ENCODE measurements at places on chromosomes 5 and 9.

GRCh38 chr9:27204578-27204977, 92.4 kb downstream of the EQTN start:
- no peak for DNase-seq

DNA sequence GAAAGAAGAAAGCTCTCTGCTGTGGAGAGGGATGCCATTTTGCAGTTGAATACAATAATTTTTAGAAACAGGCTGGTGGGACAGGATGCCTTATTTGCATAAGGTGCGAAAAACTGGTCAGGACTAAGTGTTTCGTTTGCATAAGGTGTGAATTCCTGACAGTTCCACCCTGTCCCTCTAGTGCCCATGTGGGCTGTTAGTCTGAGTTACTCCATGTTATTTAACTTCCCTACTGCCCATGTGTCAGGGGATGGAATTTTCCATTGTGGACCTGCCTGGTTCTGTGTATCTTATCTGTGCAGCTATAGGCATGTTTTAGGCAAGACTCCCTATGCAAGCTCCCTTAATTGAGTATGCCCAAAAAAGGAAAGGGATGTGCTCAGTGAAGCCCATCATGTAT, 35.3 kb upstream of the NFIL3 start:
- DNase-seq, result no peak

- no peak for DNase-seq
Observed at GRCh38 chr5:12936221-12936620, 1008.3 kb downstream of the DNAH5 start.

DNA sequence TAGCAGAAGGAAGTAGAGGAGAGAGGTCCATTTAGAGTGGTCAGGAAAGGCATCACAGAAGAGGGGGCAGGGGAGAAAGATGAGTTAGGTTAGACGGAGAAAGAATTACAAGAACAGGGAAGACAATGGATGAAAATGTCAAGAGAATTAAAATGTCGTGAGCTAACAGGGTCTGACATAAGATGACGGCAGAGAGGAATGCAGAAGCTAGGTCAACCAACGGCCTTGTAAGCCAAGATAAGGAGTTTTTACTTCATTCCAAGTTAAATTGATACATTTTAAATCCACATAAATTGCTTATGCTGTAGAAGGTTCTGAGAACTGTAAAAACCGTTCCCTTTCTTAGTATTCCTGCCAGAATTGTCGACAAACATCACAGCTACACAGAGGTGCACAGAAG, 896.9 kb upstream of the DMAC1 start:
- no peak for DNase-seq

DNA sequence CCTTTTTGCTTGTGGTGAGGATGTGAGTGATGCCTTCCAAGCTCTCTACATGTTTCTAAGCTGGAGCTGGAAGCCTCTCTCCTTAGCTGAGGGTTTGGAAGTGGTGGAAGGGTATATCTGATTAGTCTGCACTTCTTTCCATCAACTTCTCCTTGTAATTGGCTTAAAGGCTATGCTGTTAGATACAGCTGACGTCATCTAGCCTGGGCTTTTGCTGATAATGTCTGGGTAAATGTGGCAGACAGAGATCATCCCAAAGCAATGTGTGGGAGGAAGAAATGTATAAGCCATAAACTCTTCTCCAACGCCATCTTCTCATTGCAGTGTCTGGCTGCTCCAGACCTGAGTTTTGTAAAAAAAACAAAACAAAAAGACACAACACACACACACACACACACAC, 29.3 kb downstream of the ZNF354C start:
- no peak for DNase-seq

DNA sequence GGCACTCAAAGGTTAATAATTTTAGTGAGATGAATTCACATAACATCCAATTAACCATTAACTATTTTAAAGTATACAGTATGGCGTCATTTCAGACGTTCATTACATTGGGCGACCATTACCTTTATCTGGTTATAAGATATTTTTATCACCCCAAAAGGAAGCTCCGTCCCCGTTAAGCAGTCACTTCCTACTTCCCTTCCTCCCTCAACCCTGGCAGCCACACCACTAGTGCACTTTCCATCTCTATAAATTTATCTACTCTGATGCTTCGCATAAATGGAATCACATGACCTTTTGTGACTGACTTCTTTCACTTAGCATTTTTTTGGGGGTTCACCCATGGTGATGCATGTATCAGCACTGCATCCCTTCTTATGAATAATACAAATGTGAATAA, 168.3 kb upstream of the PUM3 start:
- no peak for DNase-seq

All from activated CD8-positive, alpha-beta memory T cell treated with anti-CD3 and anti-CD28 coated beads for 1 hour (primary cell).